ENCODE measurements at places on chromosomes 6 and 20.
A peak's percentile ranks its signal among the peaks of the same experiment; 100 is the strongest.

DNA sequence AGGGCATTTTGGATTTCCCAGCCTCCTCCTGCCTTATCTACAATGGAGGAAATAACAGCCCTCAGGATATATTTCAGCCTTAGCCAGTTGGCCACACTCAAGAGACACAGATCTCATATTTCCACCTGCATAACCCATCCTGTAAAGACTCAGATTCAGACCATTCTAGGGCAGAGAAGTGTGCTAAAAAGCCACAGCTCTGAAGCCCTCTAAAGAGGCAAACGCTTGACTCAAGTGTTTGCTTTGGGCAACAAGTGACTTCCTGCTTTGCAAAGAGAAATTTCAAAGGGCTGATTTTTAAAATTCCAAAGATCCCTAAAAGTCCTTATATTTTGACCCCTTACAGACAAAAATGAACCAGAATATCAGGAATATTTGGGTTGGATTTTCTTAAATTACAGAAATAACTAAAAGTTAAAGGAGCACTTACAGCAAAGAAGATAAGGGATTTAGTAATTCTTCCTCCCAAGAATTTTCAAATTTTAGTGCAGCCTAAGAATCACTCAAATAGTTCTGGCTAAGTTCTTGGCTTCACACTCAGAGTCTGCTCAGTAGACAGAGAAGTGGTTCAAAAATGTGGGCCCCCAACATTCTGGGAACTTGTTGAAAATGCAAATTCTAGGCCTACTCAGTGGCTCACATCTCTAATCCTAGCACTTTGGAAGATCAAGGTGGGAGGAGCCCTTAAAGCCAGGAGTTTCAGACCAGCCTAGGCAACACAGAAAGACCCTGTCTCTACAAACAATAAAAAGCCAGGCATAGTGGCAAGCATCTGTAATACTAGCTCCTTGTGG is 18.9 kb upstream of the ADGRF5 start:
- no peak for DNase-seq

- no peak for DNase-seq
These were observed 77.5 kb downstream of the FKBP5 start for GRCh38 chr6:35611240-35611639.

GRCh38 chr6:99148111-99148510 is 200.4 kb upstream of the FBXL4 start:
- DNase-seq: no peak

- no peak for DNase-seq
These were observed 5.2 kb downstream of the OR11A1 start for GRCh38 chr6:29451471-29452193.

- peak; percentile 71 for DNase-seq
These were observed 1.8 kb downstream of the GTPBP2 start for GRCh38 chr6:43627008-43627825.

DNA sequence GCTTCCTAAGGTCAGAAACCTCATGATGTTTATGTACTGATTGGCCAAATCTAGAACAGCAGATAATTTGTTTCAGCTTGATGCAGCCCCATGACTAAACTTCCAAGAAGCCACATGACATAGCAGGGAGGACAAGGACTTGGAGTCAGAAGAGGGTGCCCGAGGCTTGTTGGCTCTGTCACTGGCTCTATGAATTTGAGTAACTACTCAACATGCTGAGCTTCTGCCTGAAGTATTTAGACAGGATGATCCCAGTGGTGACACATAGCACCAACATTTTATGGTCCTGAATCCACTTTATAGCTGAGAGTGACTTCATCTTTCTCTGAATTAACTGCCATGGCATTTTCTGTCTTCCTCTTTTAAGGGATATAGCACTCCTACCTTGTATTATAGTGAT is 13.5 kb upstream of the TBX18 start:
- no peak for DNase-seq

- no peak for DNase-seq
These were observed 306.6 kb upstream of the ECI2 start for GRCh38 chr6:4441981-4442434.

DNA sequence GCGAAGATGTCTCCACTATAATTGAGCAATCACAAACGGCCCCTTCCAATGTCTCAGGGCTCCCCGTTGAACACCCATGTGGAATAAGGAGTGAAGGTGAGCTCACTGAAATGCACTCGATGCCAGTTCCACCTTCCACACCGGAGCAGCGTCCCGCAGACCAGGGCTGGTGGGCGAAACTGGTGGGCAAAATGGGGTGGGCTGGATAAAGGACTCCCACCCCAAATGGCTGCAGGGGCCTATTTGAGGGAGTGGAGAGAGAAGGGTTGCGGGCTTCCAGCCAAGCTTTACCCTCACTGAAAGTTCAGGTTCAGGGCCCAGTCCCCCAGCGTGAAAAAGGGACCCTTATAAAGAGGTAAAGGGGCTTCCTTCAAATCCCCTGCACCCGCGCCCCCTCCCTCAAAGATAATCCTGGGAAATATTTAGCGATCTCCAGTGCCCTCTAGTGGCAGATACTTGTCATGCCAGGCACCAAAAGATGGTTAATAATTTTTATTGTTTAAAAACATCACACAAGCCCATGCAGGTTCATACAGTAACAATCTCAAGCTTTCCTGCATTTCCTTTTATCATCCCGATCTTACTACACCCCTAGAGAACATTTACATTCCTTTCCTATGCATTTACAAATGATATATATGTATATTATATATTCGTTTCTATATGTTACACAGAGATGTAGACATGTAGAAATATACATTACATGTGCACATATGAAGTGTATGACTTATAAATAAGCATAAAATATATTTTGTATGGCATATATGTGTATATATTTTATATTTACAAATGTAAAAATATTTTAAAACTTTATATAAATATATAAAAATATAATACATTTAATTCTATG is 58.2 kb upstream of the NKX2-2 start:
- DNase-seq: no peak

- DNase-seq: no peak
These were observed 75.7 kb upstream of the LTV1 start for GRCh38 chr6:143767433-143767832.

DNA sequence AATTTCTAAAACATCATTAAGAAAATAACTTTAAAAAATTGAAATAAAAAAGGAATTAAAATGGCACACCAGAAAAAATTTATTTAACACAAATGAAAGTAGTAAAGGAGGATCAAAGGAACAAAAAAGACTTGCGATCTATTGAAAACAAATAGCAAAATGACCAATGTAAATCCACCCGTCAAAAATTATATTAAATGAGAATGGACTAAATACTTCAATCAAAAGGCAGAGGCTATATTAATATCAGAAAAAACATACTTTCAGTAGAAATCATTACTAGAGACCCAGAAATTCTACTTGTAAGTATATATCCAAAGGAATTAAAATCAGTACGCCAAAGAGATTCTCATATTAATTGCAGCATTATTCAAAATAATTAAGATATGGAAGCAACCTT is 293.1 kb upstream of the SOX4 start:
- DNase-seq: no peak

DNA sequence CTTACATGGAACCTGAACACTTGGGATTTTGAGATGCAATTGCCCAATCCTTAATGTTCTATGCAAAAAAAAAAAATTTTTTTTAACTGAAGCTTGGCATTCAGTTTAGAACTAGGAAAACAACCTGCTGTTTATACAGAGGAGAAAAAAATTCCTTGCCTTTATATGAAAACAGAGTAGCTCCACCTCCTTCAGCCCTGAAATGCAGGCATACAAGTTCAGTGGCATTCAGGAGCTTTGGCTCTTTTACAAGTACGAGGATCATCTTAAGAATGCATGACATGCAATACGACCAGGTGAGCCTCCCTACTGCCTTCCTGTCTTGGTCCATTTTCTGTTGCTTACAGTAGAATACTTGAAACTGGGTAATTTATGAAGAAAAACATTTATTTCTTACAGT is 20.4 kb downstream of the PAX1 start:
- no peak for DNase-seq

- no peak for DNase-seq
These were observed 257.8 kb downstream of the GMPR start for GRCh38 chr6:16496210-16496609.

- no peak for DNase-seq
These were observed 458.4 kb downstream of the GRIK2 start for GRCh38 chr6:101851911-101852310.

GRCh38 chr6:159982731-159983506 is 14.0 kb downstream of the IGF2R start:
- no peak for DNase-seq
